ENCODE measurements at places on chromosomes 6 and 20.

GRCh38 chr6:38517005-38517404 is 122.7 kb downstream of the BTBD9 start:
- DNase-seq = peak; percentile 13

DNA sequence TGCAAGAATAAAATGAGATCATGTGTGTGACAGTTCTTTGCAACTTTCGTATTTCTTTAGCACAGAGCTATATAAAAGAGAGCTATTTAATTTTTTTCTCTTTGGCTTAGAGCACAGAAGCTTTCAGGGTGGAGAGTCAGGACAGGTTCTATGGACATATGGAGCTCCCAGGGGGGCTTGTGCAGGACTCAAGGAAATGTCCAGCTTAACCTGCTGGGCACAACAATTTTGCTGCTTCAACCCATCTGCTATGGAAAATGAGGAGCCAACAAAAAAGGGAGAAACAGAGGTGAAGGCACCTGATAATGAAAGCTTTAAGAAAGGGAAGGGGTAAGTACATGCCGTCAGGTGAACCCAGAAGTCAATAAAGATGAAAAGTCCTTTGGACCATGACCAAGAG is 5.1 kb upstream of the SNAP25 start:
- DNase-seq = no peak

- no peak for DNase-seq
Observed at GRCh38 chr20:58716476-58717277, 24.1 kb downstream of the NPEPL1 start.

DNA sequence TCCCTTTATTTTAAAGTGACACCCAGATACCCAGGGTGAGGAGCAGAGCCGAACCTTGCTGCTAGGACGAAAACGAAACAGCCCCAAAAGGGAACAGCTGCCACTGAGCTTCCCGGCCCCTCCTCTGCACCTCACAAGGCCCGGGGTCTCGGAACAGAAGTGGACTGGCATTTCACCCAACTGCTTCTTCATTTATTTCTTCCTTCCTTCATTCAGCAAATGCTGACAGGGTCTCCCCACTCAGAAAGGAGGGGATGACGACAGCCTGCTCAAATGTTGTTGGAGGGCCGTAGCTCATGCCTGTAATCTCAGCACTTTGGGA is 220.3 kb downstream of the PREX1 start:
- no peak for DNase-seq

Data from adipocyte (in vitro differentiated cells).